ENCODE measurements at places on chromosomes 16 and 17.

- no peak for DNase-seq
Observed at GRCh38 chr17:41676058-41676419, 12.6 kb upstream of the EIF1 start.

- DNase-seq = no peak
Observed at GRCh38 chr17:59534583-59534982, 30.8 kb upstream of the DHX40 start.

- DNase-seq = no peak
Observed at GRCh38 chr17:62119373-62119772, 54.3 kb upstream of the MED13 start.

- peak; percentile 56 for DNase-seq
Observed at GRCh38 chr17:76515274-76515949, 14.2 kb upstream of the RHBDF2 start.

- no peak for DNase-seq
Observed at GRCh38 chr17:12909046-12909445, 108.8 kb downstream of the ELAC2 start.

GRCh38 chr17:77444984-77445759 is 304.4 kb downstream of the SEC14L1 start:
- no peak for DNase-seq

All from left ventricle myocardium inferior (tissue), 1 donor.